ENCODE measurements at places on chromosomes 4 and X.

- DNase-seq: no peak
These were observed 94.4 kb downstream of the KCTD8 start for GRCh38 chr4:44354172-44354571.

GRCh38 chrX:132622130-132622529 is 133.3 kb upstream of the MBNL3 start:
- no peak for DNase-seq

GRCh38 chr4:78567500-78568060 is 16.0 kb downstream of the ANXA3 start:
- DNase-seq: no peak

DNA sequence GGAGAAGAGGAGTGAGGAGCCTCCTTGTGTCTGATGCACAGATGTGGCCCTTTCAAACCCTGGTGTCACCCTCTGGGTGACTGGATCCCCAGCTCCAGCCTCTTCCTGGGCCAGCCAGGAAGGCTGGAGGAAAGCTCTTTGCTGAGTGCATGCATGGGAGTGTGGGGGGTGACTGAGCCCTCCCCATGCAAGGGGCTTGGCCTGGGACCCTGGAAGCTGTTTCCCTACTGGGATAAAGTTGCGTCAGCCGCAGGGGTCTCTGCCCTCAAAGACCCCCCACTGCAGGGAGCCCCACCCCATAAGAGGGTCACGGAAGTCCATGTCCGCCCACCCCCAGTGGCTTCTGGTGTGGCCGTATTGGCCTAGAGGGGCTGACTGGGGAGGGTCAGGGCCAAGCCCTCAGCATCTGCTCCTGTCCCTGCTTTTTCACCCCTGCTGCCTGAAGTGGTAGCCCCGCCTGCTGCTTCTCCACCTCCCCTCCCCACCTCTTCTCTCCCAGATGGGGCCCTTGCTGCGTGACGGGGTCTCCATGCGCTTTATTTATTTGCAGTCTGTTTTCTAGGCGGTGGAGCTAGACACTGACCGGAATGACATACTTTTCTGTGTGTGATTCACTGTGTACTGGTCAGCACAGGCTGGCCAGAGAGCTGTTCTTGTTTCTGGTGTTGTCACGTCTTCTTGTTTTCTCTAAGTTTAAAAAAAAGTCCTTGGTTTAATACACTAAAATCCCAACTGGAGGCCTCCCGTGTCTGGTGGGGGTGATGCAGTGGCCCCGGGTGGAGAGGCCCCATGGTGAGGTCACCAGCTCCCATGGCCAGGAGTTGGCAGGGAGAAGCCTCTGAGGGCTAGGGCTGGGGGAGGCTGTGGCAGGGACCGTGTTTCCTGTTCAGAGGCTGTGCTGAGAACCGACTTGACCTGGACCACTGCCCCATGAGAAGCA is 3.6 kb downstream of the SMIM10L2A start:
- no peak for DNase-seq

- DNase-seq: no peak
These were observed 221.2 kb downstream of the LDB2 start for GRCh38 chr4:16677001-16677944.

GRCh38 chr4:48243429-48243828 is 26.2 kb downstream of the TEC start:
- DNase-seq: no peak

DNA sequence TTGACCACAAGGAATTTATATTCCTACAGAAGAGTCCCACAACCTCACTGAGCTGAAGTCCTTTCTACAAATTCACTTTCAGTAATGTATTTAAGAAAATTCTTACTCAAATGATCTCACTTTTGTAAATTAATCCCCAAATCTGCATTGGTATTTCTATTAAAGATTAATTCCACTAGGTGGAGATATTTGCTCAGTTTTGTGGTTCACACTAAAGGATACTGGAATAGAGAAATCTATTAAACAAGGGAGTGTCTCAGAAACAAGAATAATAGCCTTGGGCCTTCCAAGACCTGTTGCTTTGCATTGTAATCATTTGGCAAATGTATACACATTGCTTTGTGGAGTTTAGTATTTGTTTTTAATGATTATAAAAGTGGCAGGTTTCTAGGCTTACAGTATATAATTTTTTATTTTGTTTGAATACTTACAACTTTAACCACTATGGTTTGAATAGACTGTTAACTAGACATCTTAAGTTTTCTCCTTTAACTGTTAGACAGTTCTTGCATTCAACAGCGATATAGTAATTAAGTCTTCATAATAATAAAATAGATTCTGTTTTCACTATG is 25.9 kb downstream of the CFAP299 start:
- DNase-seq: peak; percentile 44

- peak; percentile 66 for DNase-seq
These were observed 35.1 kb downstream of the ENPEP start for GRCh38 chr4:110510955-110511544.

DNA sequence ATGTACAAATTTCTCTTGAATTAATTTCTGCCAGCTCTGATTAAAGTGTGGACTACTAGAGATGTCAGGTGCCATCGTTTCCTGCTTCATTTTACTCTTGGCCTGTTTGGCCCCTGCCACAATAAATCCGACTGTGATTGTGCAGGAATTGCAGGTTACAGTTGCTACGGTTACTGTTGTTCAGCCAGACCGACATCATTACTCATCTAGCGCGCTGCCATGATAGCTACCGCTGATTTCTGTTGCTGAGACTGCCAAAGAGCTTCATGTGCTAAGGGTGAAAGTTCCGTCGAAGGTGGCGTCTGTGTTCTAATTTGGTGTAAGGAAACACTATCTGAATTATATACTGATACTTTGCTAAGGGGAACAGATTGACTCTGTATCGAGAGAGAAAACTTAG is 22.1 kb downstream of the SLIT2 start:
- no peak for DNase-seq

DNA sequence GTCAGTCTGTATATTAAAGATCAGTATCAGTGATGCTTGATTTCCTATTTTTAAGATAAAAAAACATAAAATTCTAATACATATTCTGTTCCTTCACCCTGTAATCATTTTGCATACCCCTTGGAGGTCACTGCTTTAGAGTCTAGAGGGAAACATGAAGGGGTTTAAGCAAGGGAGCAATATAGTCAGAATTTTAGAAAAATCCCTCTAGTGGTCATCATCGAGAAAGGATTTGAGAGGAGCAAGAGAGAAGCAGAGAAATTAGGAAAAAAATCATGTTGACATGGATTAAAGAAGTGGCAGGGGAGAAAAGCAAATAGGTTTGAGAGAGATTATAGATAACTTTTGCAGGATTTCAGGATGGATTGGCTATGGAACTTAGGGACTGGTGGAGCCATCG is 11.1 kb downstream of the APEX2 start:
- DNase-seq: no peak

DNA sequence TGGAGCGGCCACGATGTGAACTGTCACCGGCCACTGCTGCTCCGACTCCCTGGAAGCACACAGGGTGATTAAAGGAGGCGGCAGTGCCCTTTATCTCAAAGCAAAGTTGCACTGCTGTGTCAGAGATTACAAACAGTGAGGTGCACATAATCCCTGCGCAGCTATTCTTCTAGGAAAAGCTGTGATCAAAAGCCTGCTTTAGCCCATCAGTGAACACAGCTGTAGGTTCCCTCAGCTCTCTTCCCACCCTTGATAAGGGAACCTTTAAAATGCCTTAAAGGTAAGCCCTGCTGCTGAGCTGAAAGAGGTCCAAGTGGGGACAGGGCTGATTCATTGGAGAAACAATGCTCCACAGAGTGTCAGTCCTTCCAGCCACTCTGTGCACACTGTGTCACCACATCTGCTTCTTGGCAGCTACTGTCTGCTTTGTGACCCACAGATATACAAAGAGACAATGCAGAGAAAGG is 127.6 kb downstream of the EIF4E start:
- no peak for DNase-seq

DNA sequence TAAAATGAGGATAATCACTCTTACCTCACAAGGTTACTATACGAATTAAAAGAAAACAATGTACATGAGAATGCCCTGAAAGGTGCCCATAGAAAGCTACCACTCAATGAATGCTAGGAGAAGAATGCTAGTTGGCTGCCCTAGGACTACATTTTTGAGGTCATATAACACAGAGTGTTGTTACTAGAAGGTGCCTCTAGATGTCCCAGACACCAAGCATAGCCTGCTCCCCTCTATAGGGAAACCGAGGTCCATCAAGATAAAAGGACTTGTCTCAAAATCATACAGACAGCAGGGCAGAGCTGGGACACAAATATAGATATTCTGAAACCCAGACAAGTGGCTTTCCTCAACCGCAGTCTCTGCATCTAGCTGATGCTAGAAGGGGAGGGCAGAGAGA is 147.0 kb upstream of the ARHGEF9 start:
- DNase-seq: no peak

- DNase-seq: no peak
These were observed 1981.3 kb upstream of the IGFBP7 start for GRCh38 chr4:59091146-59092142.

- no peak for DNase-seq
These were observed 2.9 kb downstream of the LAMTOR3 start for GRCh38 chr4:99891351-99891750.

DNA sequence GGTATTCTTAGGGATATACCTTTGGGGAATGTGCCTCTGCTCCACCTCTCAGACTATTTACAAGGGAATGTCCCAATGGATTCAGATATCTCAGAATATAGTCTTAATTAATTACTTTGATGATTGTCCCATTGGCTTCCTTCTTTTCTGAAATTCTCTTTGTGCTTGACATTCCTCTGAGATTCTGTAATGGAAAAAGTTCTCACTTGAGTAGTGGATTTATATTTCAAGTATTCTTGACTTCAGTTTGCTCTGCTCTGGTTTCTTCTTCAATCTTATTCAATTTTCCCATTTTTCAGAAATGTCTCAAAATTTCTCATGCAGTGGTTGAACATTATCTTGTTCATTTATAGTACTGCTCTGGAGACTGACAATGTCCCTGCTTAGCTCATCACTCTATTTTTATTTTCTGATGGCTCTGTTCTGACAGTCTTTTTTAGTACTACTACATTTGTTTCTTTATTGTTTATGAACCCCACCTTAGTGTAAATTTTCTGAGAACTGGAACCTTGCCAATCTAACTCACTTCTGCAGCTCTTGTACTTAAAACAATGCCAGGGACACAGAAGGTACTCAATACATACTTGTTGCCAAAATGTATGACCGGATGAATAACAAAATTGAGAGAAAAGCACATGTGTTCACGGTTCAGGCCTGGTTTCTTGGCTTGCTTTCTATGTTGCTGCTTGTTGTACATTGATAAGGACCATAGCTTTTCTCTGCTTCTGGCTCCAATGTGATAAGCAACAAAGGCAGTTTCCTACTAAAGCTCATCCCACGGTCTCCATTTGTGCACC is 471.7 kb downstream of the GASK1B start:
- no peak for DNase-seq

- DNase-seq: no peak
These were observed 41.3 kb upstream of the MAGED1 start for GRCh38 chrX:51852096-51852495.

GRCh38 chr4:1298461-1298860 is 8.8 kb downstream of the MAEA start:
- DNase-seq: no peak

- DNase-seq: peak; percentile 74
These were observed 7.2 kb downstream of the IL15 start for GRCh38 chr4:141643557-141643956.

- peak; percentile 45 for DNase-seq
These were observed 936 bp downstream of the TMEM144 start for GRCh38 chr4:158211222-158211621.

GRCh38 chr4:162163892-162164759 is at the start of gene FSTL5:
Gene FSTL5, minus strand, starts transcription at chr4:162164000. Its CDS starts 52,604 bp downstream, at chr4:162111396.
- DNase-seq: peak; percentile 40

DNA sequence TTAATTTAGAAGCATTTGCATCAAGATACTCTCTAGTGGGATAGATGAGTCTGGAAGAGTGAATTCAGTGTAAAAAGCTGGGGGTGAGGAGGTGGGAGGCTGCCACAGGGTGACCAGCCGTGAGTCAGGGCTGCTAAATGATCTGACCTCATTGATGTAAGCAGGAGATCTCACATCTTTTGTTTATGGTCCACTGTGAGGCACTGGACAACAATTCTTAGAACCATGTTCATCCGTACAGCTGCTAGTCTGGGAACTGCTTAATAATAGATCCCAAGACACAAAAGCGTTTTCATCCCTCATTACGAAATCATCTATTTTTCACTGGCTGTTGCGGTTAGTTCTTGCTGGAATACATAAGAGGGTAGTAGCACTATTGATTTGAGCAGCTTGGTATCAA is 14.1 kb downstream of the KLF3 start:
- no peak for DNase-seq

DNA sequence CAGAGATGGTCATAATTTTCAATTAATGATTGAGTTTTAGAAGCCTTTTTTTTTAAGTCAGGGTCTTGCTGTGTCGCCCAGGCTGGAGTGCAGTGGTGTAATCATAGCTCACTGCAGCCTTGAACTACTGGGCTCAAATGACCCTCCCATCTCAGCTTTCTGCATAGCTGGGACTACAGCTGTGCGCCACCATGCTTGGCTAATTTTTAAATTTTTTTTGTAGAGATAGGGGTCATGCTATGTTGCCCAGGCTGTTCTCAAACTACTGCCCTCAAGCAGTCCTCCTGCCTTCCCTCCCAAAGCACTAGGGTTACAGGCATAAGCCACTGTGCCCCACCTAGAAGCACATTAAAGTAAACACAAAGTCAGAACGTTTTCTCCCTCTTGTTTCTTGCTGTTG is 51.7 kb downstream of the HTT-AS start:
- DNase-seq: no peak

- no peak for DNase-seq
These were observed 15.8 kb downstream of the BRCC3 start for GRCh38 chrX:155086961-155087735.

GRCh38 chrX:107744868-107745267 is 30.7 kb downstream of the TSC22D3 start:
- DNase-seq: no peak

GRCh38 chrX:20143111-20143510 is 1.5 kb upstream of the EIF1AX start:
- no peak for DNase-seq

- DNase-seq: no peak
These were observed 47.7 kb downstream of the DDX60L start for GRCh38 chr4:168432419-168433146.

- no peak for DNase-seq
These were observed 25.4 kb downstream of the TMEM47 start for GRCh38 chrX:34631479-34632220.

DNA sequence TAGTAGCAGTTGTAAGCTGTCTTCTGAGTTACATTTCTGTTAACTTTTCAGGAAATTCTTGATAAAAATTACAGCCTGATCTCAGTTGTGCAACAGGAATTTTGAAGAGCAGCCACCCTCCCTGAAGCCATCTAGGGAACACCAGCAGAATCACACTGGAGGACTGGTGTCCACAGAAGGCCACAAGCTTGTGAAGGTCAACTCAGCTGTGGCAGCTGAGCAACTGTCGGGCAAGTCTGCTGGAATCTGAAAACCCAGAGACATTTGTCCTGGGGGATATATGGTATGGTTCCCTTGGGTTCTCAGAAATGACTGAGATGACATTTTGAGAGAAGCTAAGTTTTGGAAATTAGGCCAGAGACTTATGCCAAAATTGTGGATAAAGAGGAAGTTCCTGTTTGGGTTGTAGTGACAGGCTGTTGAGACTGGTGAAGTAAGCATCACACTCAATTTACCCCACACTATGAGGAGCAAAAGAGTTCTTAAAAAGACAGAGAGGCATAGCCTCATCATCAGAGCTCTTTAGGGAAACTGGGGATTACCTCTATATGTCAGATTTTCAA is 78.1 kb upstream of the TNIP3 start:
- DNase-seq: no peak

Data from ACHN (cell line).